Stimulated activated CD8-positive, alpha-beta memory T cell treated with anti-CD3 and anti-CD28 coated beads, Interleukin-12 subunit alpha, Interleukin-12 subunit beta, amount 100 ng/mL, for 1 hour (primary cell): ENCODE measurements at places on chromosomes 1 and 21.

DNA sequence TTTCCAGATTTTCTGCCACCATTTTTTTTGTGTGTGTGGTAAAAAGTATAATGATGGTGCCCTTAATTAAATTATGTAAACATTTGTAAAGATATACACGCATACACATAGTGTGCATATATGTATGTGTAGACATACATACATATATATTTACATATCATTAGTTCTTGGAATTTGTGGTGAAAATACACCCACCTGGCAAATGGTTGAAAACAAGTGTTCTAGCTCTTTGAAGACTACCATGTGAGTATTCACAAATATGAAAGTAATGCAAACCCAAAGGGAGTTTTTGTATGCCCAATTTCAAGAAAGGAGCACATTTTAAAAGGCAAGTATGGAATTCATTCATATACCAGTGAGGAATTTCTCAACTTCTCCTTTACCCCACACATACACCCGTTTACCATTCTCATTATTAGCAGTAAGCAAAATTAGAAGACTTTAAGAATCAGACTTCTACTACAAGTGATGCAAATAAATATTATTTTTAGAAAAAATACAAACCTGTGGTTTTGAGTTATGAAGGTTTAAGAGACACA lies 8.0 kb downstream of the RABGAP1L start:
- DNase-seq, result no peak

GRCh38 chr1:40372658-40373322 lies 737 bp upstream of the SMAP2 start:
- DNase-seq, result no peak

GRCh38 chr1:29465755-29466154 lies 229.4 kb downstream of the PTPRU start:
- DNase-seq, result no peak

DNA sequence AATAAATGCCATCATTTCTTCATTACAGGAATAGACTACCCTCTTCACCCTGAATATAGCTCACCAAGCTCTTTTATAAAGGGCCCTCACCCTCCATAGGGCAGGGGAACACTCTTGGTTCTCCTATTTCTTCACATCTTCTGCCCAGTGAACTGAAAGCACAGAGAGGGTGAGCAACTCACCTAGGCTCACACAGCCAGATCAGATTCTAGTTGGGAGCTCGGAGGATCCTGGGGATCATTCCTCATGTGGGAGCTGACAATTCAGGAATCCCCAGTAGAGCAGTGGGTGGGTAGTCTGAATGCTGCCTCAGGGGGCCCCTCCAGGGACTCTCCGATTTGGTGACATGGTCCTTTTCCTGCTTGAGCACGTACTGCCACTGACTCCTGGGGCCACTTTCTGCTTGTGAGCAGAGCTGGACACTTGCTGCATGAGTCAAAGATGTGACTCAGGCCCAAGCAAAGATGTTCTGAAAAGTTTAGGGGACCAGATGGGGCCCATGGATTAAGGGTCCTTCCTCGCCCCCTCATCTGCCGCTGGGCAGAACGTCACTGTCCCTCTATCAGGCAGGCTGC lies 63.7 kb upstream of the WNT4 start:
- DNase-seq, result no peak

GRCh38 chr1:183288583-183288982 lies 102.5 kb downstream of the LAMC2 start:
- no peak for DNase-seq

DNA sequence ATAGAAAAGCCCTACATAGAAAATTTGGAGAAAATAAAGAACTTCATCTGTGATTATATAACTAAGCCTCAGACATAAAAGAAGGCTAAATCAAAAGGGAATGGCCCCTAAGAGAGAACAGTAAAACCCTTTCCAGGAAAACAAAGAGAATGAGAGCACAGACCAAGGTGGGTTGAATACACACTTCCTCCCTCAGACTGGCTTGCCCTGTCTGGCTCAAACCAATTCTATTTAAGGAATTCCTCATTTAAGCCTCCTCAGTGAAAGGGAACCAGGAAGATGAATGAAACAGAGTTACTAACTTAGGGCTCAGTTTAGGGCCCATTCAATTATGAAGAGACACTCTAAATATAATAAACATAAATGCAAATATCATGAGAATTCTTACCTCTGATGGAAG lies 10.6 kb upstream of the SYT14 start:
- DNase-seq, result no peak

DNA sequence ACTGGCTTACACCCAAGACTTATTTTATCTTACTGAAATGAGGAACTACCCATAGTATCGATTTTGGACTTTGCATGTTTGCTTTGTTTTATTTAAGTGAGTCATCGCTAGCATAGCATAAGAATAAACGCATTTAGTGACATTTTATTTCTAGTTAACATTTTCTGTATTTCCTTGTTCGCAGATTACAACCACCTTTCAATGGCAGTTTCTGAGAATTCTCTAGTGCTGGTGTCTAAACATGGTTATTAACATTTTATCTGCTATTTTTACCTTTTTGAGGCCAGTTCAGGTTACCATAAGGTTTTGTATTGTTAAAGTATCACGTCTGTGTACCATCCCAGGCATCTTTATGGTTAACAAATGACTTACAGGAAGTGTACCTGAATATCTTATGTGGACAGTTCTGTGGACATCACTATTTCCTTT lies 24.5 kb downstream of the EEIG2 start:
- DNase-seq, result no peak

DNA sequence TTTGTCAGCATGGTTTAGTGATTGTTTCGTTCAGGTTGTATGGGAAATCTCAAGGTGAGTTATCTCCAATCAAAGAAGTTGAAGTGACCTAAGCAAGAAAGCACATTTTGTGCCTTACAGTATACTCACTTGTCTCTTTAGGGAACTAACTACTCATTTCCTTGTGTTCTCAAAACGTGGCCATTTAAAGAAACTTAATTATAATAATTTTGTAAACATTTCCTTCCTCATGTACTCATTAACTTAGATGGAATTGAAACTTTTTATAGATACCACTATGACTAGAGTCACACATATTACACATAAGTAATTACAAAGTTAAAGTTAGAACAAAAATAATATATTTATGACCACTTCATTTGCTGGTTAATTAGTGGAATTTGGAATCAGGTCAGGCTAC lies 552.6 kb downstream of the MRPL39 start:
- DNase-seq, result no peak

- no peak for DNase-seq
Observed at GRCh38 chr1:34590211-34590623, 164.6 kb upstream of the GJB5 start.

GRCh38 chr1:185520188-185520920 lies 203.3 kb upstream of the IVNS1ABP start:
- DNase-seq, result no peak

DNA sequence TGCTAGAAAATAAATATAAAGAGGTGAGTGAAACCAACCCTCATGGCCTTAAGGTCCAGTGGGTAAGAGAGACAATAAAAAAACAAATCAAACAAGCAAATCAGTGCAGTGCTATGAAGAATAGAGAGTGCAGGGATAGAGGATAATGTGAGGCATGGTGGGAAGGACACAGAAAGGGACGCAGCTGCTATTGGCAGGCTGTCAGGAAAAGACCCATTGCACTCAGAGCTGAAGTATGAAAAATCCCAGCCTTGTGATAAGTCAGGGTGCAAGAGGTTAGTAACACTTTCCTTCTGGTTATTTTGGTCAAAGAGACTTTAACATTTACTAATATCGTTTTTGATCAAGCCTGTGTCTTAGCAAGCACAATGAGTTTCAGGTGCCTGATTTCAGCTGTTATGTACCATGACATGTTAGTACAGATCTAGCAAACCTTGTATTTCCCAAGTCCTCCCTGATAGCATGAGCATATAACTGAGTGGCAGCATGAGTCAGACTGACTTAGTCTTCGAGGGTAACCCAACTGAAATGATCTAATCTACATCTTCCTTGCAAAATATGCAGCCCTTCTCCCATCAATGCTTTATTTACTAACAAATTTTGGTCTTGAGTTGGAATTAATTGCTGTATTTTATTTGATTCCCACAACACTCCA lies 31.7 kb downstream of the CHML start:
- no peak for DNase-seq
